Vagina (tissue), 2 donors: ENCODE measurements at places on chromosomes 1 and 21.
A peak's percentile ranks its signal among the peaks of the same experiment; 100 is the strongest.

DNA sequence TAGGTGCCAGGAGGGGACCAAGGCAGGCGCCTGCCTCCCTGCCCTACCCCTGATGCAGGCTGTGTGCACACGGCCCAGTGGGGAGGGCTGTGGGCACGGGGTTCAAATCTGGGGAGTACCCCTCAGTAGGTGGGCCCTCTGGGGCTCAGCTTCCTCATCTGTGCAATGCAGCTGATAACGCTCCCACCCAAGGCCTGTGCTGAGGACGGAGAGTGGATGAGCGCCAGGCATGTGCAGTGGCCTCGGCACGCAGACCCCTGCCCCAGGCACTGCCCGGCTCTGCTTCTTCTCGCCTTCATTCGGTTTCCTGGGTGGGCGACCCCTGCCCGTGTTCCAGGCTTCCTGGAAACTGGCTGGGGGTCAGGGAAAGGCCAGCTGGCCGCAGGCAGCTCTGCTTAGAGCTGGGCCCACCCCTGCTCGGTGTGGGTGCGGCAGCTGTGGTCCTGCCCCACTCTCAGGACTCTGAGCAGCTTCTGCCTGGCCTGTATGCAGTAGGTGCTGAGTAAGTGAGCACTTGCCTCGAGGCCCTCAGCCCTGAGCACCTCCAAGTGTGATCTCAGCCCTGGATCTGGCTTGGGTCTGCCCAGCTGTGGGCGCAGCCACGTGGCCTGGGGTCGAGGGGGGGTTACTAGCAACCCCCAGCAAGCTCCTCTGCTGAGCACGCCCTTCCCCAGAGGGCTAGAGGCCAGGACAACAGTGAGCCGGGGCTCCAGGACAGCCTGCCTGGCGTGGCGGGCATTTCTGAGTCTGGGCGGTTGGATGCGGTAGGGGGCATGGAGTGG, 11.9 kb upstream of the TNFRSF14 start:
- DNase-seq = no peak

GRCh38 chr21:42406866-42407265, 3.2 kb downstream of the UBASH3A start:
- DNase-seq = no peak

DNA sequence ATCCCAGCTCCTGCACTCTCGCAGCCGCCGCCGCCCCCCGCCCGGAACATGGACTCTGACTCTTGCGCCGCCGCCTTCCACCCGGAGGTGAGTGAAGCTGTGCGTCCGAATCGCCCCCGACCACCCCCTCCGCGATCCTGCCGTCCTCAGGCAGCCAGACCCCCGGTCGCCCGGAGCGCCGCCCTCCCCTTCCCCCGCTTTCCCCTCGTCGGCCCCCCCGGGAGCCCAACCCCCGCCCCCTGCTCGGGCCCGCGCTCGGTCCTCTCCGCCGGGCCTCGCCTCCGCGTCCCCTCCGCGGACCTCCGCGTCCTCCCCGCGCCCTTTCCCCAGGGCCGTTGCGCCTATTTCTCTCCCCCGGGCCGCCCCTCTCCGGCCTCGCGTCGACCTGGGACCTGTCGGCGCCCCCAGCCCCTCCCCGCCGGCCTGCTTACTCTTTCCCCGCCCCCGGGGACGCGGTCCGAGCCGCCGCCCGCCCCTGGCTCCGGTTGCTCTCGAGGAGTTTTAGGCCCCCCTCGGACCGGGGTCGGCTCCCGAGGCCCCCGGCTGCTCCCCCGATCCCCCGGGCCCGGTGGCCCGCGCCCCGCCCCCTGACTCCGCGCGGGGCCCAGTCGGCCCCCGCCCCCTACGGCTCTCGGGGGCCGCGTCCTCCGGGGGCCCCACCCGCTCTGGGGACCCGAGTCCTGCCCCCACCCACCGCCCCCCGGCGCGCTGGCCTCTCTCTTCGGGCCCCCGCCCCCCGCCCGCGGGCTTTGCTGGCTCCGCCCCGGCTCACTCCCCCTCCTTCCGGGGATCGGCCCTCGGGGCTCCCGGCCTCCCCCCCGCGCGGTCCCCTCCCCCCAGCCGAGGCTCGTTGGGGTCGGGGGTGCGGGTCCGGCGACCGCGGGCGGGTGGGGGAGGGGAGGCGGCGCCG, 743 bp downstream of the PHF13 start:
- no peak for DNase-seq

DNA sequence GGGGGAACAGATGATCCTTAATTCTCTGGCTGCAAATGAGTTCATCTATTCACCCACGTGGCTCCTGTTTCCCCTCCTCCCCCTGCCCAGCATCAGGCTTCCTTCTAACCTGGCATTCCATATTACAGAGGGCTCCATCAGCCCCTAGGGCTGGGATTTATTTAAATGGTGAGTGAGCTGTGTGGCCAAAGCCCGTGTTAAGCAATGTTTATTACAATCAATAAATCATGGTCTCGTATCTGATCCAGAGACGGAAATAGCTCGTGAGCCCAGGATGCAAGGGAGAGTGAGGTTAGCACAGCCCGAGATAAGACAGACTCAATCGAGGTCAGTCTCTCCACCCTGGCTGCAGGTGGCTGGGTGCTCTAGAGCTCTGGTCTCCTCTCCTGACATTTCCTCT, 43.1 kb upstream of the IGSF21 start:
- DNase-seq = no peak

- no peak for DNase-seq
Observed at GRCh38 chr1:9654051-9654833, 2.7 kb downstream of the PIK3CD start.

GRCh38 chr1:35554266-35555211, 2.7 kb downstream of the KIAA0319L start:
- no peak for DNase-seq

GRCh38 chr1:226432586-226433340, 24.9 kb upstream of the PARP1 start:
- DNase-seq = no peak

DNA sequence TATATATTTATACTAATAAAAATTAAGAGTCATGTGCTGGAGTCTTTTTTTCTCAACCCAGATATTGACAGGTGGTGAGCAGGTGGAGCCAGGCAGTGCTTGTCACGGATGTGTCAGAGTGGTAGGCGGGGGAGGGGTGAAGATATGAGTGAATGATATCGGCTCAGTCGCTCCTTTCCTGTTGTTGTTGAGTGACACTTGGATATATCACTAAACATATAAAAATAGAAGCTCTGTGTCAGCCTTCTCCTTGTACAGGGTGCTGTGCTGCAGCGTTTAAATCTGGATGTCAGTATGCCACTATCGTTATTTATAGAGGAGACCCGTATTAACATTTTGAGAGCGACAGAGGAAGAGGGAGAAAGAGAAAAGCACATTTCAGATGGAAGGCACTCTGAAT, 339.6 kb downstream of the NUF2 start:
- DNase-seq = no peak

GRCh38 chr1:189311915-189312314, 1165.7 kb downstream of the BRINP3 start:
- no peak for DNase-seq

DNA sequence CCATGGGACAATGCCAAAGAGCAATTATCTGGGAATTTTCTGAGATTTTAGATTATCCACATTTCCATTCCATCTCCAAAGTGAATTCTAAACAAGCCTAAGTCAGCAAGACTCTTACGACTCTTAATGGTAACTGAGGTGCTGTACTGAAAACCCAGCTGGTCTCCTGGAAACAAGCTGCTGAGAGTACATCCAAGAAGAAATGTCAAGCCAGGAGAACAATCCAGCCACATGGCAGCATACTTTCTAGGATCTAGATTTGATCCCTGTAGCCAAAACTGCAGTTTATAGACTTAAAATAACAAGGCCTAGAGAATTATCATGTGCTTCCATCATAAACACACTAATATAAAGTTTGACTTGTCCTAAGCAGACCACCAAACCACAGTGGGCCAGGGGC, 45.8 kb downstream of the KCNH1 start:
- no peak for DNase-seq

DNA sequence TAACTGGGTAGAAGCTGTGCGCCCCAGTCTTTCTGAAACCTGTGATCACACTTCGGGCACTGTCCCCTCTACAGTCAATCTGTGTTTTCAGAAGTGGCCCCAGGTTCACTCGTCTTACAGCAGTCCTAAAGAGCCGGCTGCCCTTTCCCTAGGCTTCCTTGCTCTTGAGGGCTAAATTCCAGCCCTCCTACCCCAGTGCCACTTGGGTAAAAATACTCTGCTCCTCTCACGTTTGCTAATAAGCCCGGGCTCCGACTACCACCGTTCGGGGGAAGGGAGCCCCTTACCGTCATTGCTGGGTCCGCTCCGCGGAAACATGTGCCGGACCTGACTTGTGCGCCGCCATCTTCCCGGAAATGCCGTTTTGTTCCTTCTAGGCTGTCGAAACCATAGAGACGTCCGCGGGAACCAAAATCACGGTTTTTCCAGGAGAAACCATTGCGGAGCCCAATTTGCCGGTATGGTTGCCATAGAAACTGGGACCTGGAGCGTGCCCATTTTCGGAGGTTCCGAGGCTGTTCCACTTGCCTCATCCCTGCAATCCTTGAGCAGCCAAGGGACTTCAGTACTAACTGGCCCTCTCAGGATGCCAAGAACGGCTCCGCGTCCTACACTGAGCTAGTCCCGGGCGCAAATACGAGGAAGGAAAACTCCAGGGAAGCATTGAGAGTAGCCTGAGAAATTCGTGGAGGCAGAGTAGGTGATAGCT, at the start of gene GPATCH4:
TSS of gene GPATCH4 (minus strand) at position 358 of the 709 bp plus-strand sequence.
- no peak for DNase-seq

DNA sequence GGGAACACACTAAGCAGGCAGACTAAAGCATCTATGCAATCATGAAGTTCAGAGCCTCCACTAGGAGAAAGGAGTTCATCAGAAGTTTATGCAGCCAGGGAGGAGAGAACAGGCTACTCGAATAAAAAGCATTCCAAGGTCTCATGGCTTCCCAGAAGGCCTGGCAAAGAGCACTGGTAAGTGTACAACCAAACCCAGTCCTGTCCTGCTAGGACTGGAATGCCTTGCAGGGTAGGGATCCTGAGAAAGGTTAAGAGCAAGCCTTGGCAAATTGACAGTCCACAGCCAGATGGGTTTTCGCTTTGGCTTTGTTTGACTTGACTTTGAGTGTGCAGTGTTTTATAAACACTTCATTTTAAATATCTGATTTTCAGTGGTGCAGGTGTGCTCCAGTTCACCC, 133.6 kb upstream of the ATP1B1 start:
- DNase-seq = no peak

- DNase-seq = no peak
Observed at GRCh38 chr1:161950377-161950776, 73.3 kb downstream of the OLFML2B start.

GRCh38 chr21:26199456-26199855, 28.9 kb upstream of the APP start:
- DNase-seq = no peak

GRCh38 chr21:38712071-38712470, 93.7 kb upstream of the ETS2 start:
- no peak for DNase-seq

GRCh38 chr1:212699625-212700222, at the start of gene BATF3:
Gene BATF3, minus strand, starts transcription at chr1:212699840. Its CDS starts 78 bp downstream, at chr1:212699762.
- peak; percentile 40 for DNase-seq
